ENCODE measurements at places on chromosomes 2 and 18.
A peak's percentile ranks its signal among the peaks of the same experiment; 100 is the strongest.

DNA sequence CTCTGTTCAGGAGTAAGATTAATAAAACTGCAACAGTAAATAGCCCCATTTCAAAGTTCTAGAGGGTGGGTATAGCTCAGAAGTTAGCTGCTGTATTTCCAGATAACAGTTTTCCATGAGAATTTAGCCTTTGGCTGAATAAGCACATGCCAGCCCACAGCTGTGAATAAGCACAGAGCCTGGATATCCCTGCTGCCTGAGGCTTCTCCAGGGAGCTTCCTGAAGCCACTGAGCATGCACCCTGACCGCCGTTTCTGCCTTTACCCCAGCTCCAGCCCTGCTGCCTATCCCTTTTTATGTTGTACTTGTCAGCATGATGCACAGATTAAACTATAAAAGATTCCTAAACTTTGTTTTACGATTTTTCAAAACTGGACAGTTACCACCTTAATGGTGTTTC, 85.3 kb downstream of the FEZ2 start:
- DNase-seq: no peak

DNA sequence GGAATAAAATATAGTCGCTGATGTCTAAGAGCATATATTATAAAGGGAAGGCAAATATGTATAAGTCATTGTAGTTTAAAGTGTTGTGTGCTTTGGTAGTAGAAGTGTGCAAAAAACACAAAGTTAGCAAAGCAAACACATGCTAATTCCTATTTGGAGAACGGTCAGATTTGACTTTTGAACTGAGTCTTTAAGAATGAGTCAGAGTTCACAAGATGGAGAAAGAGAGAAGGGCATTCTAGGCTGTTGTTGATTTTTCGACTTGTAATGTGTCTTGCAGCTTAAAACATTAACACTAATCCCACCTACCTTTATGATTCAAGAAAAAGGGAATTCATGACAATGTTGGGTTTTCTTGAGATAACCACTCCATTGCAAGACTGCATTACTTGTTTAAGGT, 98.1 kb downstream of the CRIM1 start:
- DNase-seq: no peak

- no peak for DNase-seq
Observed at GRCh38 chr18:54269893-54270844, 852 bp downstream of the POLI start.

DNA sequence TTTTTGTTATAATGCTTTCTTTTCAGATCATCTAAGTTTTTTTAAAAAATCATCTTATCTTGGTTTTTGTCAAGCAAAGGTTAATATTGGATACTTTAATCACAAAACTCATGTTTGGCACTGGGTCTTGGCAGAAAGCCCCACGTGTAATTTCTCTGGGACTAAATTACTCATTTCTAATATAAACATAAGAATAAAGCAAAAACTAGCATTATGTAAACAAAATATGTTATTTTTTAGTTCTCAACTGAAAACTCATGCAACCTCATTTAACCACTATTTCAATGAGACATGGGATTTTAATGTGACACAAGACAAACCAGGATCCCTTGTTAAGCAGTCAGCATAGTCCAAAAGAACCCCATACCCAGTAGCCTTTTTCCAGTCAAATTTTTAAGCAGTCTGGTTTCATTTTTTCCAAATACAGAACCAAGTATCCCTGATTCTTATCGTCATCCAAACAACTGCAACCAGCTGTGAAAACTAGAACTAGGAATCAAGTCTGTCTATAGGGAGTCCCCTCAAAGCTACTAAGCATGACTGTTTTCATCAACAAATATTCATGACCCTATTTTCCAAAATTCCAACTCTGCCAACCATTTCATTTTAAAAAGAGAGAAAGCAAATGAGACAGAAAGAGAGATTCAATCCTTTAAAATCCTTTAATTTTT, 27.1 kb downstream of the PID1 start:
- DNase-seq: no peak

- DNase-seq: no peak
Observed at GRCh38 chr2:130795431-130795830, 40.1 kb downstream of the AMER3 start.

GRCh38 chr2:195612611-195613495, 44.2 kb upstream of the SLC39A10 start:
- DNase-seq: peak; percentile 51

DNA sequence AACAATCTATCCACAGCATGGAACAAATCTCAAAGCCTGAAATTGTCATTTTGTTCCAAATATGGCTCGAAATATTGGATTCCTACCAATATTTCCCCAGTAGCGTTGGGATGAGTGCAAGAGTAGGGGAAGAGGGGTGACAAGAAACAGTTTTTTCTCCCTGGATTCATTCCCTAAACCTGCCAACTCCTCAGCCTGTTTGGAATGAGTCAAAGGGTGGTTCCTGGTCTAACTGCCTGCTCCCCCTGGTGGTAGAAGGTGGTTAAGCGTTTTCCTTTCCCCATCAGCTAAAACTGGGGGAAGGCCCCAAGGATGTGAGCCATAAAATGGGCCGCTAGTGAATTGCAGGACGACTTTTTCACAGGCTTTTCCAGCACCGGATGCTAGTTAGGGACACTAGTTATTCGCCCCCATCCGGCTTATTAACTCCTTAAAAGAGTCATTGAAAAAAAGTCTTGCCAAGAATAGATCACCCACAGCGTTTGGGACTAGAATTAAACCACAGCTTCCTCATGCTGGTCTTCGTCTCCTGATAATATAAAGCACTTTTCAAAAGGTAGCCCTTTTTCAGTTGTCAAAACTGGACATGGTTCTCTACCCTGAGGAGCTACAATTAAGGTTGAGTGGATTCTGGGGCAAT, 72.5 kb downstream of the DHRS9 start:
- no peak for DNase-seq

- DNase-seq: no peak
Observed at GRCh38 chr2:12704378-12704777, 12.4 kb upstream of the TRIB2 start.

All from mesothelial cell of epicardium (in vitro differentiated cells).